ENCODE measurements at places on chromosomes 5 and 9. TPM values are rescaled to one million over a fixed set of nuclear protein-coding genes. Genes with fewer than 3 reads are reported as not detected.

Gene FOXI1
- total RNA-seq: not detected

- no peak for DNase-seq
- peaks cover 34% of the 10 kb centered on the region for H3K4me1 ChIP-seq
- H3K36me3 ChIP-seq: peaks cover 42% of the 10 kb centered on the region
- no peaks in the 10 kb centered on the region for H3K27me3 ChIP-seq
- no peak overlapping the region for H3K4me3 ChIP-seq
Measured at GRCh38 chr5:66170195-66170919, 26.3 kb downstream of the SREK1 start.

Gene CAMK4
- total RNA-seq: 53.1 TPM

- no peak overlapping the region for H3K4me3 ChIP-seq
- DNase-seq: no peak
- H3K27me3 ChIP-seq: peaks cover 6% of the 10 kb centered on the region
- no peaks in the 10 kb centered on the region for H3K36me3 ChIP-seq
Measured at GRCh38 chr5:169331292-169331852, 30.4 kb upstream of the SLIT3 start.

Gene PCDHA6
- not detected for total RNA-seq

All from activated CD4-positive, alpha-beta T cell treated with anti-CD3 and anti-CD28 coated beads for 36 hours (primary cell).